ENCODE measurements at places on chromosomes 7 and 10.
A peak's percentile ranks its signal among the peaks of the same experiment; 100 is the strongest.

- peak; percentile 41 for DNase-seq
Measured at GRCh38 chr10:123380491-123381085, 226.4 kb downstream of the BUB3 start.

- DNase-seq = no peak
Measured at GRCh38 chr7:38410056-38410455, 136.6 kb upstream of the TARP start.

DNA sequence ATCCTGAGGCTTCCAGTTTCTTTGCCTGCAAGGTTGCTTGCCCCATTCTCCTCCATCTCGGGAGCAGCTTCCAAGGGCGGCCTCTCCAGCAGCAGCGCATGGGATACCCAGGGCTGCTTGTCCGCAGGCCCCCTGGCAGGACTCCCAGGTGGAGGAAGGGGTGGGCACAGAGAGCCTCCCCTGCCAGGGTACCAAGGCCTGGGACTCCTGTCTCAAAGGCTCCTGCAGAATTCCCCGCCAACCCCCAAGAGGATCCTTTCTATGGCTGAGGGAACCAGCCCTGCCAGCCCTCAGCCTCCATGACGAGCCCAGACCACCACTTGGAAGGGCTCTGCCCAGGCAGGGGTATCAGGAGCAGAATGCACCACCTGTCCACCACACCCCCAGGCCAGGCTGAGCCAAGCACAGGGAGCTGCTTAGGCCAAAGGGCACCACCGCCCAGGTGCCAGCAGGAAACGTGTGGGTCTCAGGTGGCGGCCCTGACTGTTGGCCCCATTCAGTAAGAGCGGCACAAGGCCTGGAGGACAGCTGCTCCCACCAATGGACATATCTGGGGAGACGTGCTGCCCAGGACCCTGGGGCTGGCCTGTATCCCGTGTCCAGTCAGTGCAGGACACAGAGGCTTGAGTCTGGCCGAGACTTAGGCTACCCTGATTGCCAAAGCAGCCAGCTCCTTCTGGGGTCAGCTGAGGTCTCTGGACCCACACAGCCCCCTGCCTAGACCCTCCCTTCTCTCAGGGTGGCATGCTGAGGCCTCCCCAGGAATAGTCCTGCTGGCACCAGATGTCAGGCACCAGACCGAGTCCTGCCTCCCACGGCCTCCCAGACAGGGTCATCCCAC is 33.8 kb upstream of the INPP5A start:
- DNase-seq = no peak

DNA sequence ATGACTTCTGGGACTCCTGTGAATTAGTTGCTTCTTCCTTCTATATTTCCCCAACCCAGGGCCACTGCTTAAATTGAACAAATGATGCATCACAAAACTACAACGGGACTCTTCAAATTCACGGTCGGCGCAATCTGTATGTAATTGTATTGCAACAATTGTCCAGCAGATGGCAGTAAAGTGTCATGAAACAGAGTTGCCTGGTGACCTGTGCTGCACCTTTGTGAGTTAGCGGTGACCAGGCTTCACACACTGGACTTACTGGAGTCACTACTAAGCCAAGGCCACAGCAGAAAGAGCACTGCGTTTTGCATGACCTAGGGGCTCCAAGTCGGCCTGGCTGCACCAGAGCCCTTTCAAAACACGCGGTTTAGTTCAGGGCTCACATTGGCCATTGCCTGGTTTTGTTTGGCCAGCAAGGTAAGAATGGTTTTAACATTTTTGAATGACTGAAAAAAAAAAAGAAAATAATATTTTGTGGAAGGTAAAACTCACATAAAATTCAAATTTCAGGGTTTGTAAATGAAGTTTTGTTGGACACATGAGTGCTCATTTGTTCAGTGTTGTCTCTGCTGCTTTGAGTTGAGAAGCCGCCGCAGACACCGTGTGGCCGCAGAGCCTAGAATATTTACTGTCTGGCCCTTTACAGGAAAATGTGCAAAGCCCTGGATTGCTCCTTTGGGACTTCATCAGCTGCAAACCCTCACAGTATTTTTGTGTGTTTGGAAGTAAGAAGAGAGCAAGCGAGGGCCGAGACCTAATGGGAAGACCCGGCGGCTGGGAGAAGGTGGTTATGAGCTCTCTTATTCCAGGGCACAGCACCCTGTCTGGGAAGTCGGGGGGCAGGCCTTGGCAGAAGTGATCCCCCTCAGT is 23.2 kb upstream of the ZNF32 start:
- peak; percentile 65 for DNase-seq

DNA sequence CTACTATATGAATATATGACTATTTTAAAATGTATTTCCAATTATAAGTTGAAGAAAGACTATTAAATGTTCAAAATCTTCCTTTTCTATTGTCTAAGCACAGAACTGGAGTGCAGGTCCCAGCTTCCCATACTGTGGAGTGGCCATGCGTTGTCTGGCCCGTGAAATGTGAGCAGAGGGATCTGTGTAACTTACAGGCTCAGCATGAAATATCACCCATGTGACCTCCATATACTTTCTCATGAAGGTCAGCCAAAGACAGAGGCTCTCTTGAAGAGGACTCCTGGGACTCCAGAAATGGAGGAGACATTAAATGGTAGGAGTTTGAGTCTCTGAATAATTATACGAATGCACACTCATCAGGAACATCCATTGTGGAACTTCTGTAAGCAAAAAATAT is 92.4 kb upstream of the CAV2 start:
- no peak for DNase-seq

DNA sequence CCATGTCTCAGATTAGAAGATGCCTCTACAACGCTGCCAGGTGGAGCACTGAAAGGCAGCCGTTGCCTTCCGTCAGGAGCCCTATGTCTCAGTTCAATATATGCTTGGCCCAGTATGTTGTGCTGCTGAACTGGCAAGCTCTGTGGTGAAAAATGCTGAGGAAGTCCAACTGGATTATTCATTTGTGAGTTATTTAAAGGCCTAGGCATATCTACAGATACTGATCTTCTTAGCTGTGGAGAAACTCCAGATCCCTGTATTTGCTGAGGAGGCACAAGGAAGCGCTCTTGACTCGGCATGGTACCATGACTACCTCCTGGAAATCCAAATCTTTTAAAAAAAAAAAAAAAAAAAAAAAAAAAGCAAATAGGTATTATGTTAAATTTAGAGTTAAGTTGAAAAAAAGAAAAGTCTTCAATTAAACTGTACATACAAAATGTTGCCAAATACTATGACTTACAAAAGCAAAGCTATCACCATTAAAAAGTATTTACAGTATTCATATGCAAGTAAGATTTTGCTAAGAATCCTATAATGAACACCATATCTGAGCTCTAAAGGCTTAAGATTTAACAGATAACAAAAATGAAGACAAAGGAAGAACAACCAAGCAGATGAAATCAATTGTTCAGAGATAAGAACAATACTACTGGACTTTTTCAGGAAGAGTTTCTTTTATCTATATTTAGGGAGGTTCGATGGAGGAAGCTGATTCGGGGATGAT is 152.4 kb downstream of the GALNT11 start:
- DNase-seq = no peak

- DNase-seq = no peak
Measured at GRCh38 chr7:96823274-96823673, 113.6 kb upstream of the SEM1 start.

DNA sequence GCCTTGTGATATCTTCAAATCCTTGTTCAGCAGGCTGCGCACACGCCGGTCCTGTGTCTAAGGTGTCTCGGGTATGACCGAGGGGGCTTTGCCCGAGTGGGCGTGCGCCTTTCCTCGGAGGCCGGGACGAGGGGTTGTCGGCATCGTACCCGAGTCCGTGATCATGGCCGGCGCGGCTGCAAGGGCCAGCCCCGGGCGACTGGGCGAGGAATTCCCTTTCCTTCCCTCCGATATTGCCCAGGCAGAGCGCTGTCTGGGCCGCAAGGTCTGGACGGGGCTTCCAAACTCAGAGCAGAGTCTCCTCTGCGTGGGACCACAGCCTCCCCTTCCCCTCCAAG is 59.7 kb downstream of the ZNF467 start:
- DNase-seq = no peak

DNA sequence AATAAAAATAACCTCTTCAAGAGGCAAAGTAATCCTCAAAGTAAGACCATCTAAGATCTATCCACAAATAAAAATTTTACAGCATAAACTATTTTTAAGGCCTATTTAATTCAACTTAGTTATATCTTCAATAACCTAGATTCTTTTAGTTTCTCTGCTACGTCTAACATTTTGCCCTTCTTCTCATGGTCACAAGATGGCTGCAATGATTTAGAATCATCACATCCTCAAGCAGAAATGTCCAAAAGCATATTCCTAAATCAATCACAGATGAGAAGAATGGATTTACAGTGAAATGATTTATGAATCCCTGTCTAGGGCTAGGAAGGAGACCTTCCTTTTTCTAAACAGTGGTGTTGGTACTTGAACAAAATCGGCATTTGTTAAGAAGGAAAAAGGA is 304.7 kb downstream of the ARHGAP12 start:
- DNase-seq = no peak

- no peak for DNase-seq
Measured at GRCh38 chr10:98260350-98260749, 7.6 kb downstream of the LOXL4 start.

- peak; percentile 37 for DNase-seq
Measured at GRCh38 chr10:74071157-74071556, 73.2 kb downstream of the VCL start.

Data from ACHN (cell line).